ENCODE measurements at places on chromosomes 3 and 15.

DNA sequence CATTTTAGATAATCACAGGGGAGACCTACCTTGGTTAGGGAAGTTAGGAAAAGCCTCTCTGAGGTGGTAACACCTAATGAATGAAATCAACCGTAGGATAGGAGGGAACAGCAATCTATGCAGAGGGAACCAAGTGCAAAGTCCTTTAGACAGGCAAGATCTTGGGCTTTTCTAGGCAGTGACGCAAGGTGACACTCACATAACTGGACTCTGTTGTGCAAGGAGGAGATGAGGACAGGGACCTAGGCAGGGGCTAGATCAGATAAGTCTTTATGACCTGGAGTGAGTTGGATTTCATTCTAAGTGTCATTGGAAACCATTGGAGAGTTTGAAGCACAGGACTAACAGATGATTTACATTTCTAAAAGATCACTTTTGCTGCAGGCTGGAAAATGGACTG lies 4.6 kb upstream of the LMOD3 start:
- DNase-seq: no peak

GRCh38 chr3:4113811-4114522 lies 189.2 kb upstream of the SETMAR start:
- DNase-seq: no peak

GRCh38 chr3:44077267-44077666 lies 164.4 kb upstream of the TOPAZ1 start:
- DNase-seq: no peak

DNA sequence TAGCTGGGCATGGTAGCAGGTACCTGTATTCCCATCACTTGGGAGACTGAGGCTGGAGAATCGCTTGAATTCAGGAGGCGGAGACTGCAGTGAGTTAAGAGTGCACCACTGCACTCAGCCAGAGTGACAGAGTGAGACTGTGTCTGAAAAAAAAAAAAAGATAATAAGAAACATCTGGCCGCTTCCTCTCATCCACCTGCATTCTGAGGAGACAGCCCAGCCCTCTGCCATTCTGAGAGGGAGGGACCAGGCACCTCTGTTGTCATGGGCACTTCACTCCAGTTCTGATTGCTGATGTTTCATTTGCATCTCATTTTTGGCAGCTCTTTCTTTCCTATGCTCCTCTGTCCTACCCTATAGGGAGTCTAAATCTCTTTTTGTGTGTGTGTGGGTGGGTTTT lies 36.4 kb upstream of the GSK3B start:
- no peak for DNase-seq

DNA sequence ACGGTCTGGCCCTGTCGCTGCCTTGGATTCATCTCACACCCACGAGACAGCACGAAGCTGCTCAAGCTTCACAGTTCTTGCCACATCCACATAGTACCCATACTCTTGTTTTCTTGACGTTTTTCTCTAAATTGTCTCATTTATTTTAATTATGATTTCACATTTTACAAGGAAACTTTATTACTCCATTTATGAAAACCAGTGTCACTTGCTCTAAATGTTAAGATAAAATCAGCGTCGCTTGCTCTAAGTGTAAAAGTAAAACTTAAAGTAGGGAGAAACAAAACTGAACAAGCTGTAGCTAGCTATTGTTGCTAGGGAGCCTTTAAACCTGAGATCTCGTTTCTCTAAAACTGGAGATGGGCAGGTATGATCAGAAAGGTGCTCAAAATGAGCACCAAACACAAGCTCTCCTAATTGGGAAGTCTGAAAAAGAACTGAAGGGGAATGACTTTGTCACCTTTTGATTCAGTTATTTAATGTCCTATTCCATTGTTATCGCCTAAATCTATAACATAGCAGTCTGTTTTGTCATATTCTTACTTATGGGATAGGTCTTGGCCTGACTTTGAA lies 680 bp downstream of the IFT122 start:
- no peak for DNase-seq

Measured in NCI-H1048 (cell line).